ENCODE measurements at places on chromosomes 12 and 14. TPM values are rescaled to one million over a fixed set of nuclear protein-coding genes. Genes with fewer than 3 reads are reported as not detected.
A peak's percentile ranks its signal among the peaks of the same experiment; 100 is the strongest.

DNA sequence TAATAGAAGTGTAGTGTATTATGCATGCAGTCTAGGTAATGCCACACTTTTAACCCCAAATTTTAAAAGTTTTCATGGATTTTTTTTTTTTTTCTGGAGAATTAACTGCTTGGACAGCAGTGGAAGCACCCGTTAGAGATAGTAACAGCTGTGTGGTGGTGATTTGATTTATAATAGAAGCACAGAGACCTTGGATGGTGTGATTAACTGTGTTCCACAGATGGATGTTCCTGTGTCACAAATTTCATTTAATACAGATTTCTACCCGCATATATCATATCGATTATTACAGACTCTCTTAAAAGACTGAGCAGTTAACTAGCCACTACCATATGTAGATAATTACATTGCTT, 47.0 kb downstream of the IFT81 start:
- peak overlapping the region; percentile 76 for H3K27ac ChIP-seq
- H3K4me3 ChIP-seq, result peak overlapping the region; percentile 8
- peaks cover 5% of the 10 kb centered on the region for H3K36me3 ChIP-seq
- no peak for DNase-seq
- H3K27me3 ChIP-seq, result no peaks in the 10 kb centered on the region
- H3K4me1 ChIP-seq, result peaks cover 5% of the 10 kb centered on the region

DNA sequence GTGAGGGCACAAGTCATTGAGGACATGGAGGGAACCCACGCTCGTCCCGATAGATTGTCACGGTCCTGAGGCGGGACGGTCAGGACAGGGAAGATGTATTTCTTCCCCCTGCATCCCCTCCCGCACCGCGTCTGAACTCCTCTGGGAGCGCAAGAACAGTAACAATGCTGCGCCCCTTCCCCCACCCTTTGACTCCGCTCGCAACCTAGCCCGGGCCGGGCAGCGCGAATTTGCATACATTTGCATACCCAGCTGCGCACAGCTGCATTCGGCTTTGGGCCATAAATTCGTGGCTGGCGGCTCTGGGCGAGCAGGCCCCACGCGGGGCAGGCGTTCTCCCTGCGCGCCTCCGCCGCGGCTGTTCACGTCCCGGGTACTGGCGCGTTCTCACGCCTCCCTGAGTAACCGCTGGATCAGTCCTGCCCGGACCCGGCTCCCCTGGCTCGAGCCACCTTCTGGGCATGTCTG, 29.0 kb upstream of the SMUG1 start:
- no peaks in the 10 kb centered on the region for H3K36me3 ChIP-seq
- peak; percentile 45 for DNase-seq
- no peak overlapping the region for H3K27ac ChIP-seq
- H3K4me1 ChIP-seq, result peaks cover 2% of the 10 kb centered on the region
- peaks cover 15% of the 10 kb centered on the region for H3K27me3 ChIP-seq
- peak overlapping the region; percentile 81 for H3K4me3 ChIP-seq

- peak overlapping the region; percentile 63 for H3K27ac ChIP-seq
- no peak overlapping the region for H3K4me3 ChIP-seq
- DNase-seq, result no peak
- H3K27me3 ChIP-seq, result peaks cover 8% of the 10 kb centered on the region
These were observed 12.8 kb downstream of the CLSTN3 start for GRCh38 chr12:7142809-7143465.

DNA sequence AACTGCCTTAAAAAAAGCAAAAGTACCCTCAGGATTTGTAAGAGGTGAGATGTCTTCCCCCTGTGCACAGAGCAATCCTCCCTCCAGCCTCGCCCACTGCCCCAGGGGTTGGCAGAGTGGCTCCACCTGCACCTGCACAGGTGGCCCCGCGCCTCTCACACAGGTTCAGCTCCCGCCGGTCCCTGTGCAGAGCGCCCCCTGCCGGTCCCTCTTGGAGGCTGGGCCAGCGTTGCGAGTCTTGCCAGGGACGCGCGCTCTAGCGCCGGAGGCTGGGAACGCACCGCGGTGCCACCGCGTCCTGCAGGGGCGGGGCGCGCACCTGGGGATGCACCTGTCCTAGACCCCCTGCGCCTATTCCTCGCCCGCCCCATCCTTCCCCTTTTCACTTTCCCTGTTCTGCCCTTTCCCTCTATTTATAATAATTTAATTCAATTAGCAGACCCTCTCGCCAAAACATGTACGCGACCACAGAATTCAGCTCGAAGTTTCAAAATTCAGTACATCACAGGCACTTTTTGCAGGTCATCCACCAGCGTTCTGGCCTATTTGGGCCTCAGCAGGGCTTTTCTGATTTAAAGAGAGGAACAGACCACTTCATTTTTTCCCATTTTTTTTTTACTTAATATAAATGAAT, 618.6 kb downstream of the AACS start:
- no peaks in the 10 kb centered on the region for H3K4me1 ChIP-seq
- DNase-seq, result peak; percentile 83
- H3K36me3 ChIP-seq, result peaks cover 6% of the 10 kb centered on the region

DNA sequence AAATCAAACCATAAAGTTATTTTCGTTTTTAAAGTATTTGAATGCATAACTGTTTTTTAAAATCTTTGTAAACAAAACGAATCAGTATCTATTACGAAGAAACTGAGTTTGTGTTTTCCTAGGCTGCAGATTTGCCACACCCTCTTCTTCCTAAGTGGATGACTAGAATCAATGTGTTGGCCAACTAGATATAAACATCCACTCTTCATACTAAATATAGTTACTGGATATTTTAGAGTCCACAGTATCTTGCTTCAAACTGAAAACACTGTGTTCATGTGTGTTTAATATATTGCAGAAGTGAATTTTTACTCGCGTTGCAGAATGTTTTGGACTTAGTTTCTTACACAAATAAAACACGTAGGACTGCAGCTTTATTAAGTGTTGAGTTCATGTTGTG, 63.2 kb downstream of the KLHL28 start:
- no peaks in the 10 kb centered on the region for H3K27me3 ChIP-seq
- peak overlapping the region; percentile 87 for H3K4me3 ChIP-seq
- H3K27ac ChIP-seq, result peak overlapping the region; percentile 60
- H3K36me3 ChIP-seq, result no peaks in the 10 kb centered on the region
- no peaks in the 10 kb centered on the region for H3K4me1 ChIP-seq

GRCh38 chr14:35539969-35540368, 6.0 kb downstream of the INSM2 start:
- no peaks in the 10 kb centered on the region for H3K36me3 ChIP-seq
- peak overlapping the region; percentile 6 for H3K4me3 ChIP-seq
- H3K27ac ChIP-seq, result peak overlapping the region; percentile 3
- H3K27me3 ChIP-seq, result no peaks in the 10 kb centered on the region
- DNase-seq, result no peak

- no peak overlapping the region for H3K4me3 ChIP-seq
- no peaks in the 10 kb centered on the region for H3K36me3 ChIP-seq
- peaks cover 2% of the 10 kb centered on the region for H3K27me3 ChIP-seq
- H3K4me1 ChIP-seq, result no peaks in the 10 kb centered on the region
- no peak for DNase-seq
These were observed 162.7 kb upstream of the AMIGO2 start for GRCh38 chr12:47242426-47242825.

DNA sequence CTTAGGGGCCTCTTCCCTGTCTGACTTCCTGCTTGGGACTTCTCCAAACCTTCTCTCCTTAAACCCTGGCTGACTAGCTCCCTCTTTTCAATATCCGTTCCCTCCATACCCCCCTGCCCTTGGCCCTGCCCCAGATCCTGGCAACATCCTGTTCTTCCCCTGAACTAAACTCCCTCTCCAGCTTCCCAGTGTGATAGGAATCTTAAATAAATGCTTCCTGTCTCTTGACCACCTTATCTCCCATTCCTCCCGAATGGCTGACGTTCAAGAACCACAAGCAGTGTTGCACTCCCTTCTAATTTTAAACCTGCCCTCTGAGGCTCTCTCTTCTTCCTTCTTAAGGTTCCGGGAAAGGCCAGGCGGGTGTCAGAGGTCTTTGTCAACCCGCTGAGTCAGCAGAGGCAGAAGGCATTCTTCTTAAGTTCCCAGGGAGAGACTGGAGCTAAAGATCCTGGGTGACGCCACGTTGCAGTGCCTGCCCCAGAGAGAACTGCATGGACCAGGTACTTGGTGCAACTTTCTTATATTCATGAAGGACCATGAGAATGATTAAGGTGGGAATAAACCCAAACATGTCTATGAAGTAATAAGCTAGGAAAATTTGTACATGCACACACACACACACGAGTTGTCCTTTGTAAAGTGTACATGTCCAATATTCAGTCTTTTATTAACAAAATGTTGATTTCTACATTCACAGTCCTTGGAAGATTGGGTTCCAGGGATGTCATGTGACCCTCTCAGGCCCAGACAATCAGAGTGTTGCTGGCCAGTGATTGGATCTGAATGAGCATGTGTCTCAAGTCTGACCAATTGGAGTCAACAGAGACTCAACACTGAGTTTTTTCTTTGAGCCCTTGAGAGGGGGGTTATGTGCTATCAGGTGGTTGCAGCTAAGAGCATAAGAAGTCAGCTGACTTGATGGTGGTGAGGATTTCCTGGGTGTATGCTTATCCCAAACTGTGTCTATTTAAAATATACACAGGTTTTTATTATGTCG, 420.2 kb upstream of the TBX3 start:
- DNase-seq, result no peak
- no peaks in the 10 kb centered on the region for H3K36me3 ChIP-seq
- H3K4me1 ChIP-seq, result peaks cover 2% of the 10 kb centered on the region
- H3K4me3 ChIP-seq, result no peak overlapping the region
- no peaks in the 10 kb centered on the region for H3K27me3 ChIP-seq

DNA sequence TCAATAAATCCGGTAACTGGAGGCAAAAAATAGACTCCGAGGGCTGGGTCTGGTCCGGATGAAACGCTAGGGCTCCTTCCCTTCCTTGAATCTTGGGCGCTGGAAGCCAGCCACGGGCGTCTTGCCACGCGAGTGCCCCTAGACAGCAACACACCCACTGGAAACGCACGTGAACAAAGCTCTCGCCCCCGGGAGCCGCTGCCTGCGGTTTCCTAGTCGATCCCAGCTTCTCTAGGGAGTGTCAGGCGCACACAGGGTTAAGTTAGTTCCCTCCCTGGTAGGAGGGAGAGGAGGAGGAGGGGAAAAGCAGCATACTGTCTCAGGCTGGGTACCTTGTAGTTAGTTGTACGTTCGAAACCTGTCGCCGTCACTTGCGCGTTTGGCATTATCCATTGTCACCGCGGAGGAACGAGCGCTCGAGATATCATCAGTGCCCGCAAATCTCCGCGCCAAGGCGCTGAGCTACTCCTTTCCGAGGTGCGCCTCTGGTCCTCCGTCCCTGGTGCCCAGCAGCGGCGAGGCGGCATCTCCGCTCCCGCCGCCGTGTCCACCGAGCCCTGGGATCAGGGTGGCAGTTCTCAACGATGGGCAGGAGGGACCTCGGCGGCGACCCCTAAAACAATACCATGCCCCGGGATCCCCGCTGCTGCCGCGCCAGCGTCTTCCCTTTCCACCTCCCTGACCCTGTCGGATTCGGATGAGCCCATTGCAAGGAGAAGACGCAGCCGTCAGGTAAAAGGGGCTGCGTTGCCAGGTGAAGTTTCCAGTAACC, at the start of gene FLRT2:
Gene FLRT2 (plus strand): TSS at position 342 of the 772 bp plus-strand sequence. CDS start 91,371 bp downstream, outside the sequence.
- H3K27ac ChIP-seq, result peak within 1 kb of the TSS; percentile 96
- H3K27me3 ChIP-seq, result peaks cover 26% of the 10 kb centered on the region
- DNase-seq, result peak; percentile 52

DNA sequence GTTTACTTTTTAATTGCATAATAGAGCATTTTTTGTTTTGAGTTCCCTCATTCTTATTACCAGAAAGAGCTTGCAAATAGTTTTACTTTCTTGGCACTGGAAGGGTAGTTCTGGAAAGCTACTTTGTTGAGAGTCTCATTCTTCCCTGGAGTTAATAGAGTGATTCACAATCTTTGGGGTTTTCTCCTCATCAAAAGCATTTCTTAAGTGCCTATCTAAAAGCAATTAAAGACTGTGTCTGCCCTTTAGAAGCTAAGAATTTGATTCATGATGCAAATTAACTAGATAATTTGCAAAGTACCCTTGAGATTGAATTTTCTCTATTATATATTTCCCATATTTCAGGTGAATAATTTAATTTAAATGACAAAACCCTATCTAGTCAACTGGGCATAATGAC, 8.1 kb upstream of the BMAL2 start:
- H3K4me1 ChIP-seq, result no peaks in the 10 kb centered on the region
- DNase-seq, result no peak
- H3K27ac ChIP-seq, result no peak overlapping the region
- H3K36me3 ChIP-seq, result no peaks in the 10 kb centered on the region
- no peaks in the 10 kb centered on the region for H3K27me3 ChIP-seq
- H3K4me3 ChIP-seq, result no peak overlapping the region

GRCh38 chr14:50763382-50764007, 67.5 kb downstream of the NIN start:
- H3K4me3 ChIP-seq, result no peak overlapping the region
- H3K27me3 ChIP-seq, result no peaks in the 10 kb centered on the region
- peaks cover 3% of the 10 kb centered on the region for H3K4me1 ChIP-seq
- no peak overlapping the region for H3K27ac ChIP-seq
- no peak for DNase-seq
- H3K36me3 ChIP-seq, result peaks cover 7% of the 10 kb centered on the region

DNA sequence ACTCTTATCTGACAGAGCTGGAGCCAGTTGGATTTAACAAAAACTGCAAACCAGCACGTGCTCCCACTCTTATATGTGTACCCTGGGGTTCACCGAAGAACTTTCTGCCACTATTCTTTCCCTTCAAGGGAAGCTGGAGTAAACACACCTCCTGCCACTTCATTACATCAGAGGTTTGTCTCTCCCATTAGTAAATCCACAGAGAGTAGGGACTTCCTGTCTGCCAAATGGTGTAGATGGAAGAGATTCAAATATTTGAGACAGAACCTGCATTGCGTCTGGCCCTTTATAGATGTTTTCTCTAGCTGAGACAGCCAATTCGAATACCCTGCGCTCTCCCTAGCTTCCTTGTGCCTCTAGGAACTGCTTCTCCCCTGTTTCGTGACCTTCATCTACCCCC, 29.1 kb upstream of the AEBP2 start:
- H3K4me3 ChIP-seq, result peak overlapping the region; percentile 43
- no peaks in the 10 kb centered on the region for H3K36me3 ChIP-seq
- peak overlapping the region; percentile 82 for H3K27ac ChIP-seq
- peaks cover 15% of the 10 kb centered on the region for H3K4me1 ChIP-seq
- peaks cover 3% of the 10 kb centered on the region for H3K27me3 ChIP-seq

DNA sequence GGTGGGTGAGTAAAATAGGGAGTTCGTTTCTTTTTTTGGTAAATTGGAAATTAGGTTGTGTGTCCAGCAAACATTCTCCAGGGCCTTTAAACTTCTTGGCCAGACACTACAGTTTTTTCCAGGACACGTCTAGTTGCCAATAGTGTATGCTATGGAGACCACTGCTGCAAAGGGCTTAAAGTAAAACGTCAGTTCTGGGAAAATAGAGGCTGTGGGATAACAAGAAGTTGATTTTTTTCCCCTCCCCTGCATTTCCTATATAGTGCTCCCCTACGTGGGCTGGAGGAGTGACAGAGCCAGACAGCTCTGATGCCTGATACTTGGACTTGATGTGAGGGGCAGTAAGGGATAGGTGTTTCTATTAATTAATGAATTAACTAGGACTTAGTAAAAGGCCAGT, 2.4 kb downstream of the ACVR1B start:
- no peak overlapping the region for H3K27ac ChIP-seq
- no peak for DNase-seq
- no peaks in the 10 kb centered on the region for H3K27me3 ChIP-seq
- H3K36me3 ChIP-seq, result no peaks in the 10 kb centered on the region

The FAR2 gene
- total RNA-seq, result 6.9 TPM

The GPR162 gene
- total RNA-seq, result 145 TPM

The SRRM4 gene
- total RNA-seq, result 183 TPM

The ARHGAP9 gene
- total RNA-seq, result 52.0 TPM

The LRFN5 gene
- 7.3 TPM for total RNA-seq

The HPD gene
- total RNA-seq, result not detected

The P2RX7 gene
- not detected for total RNA-seq

The SLC5A8 gene
- total RNA-seq, result not detected

Data from glutamatergic neuron (in vitro differentiated cells).